ENCODE measurements at places on chromosomes 13 and 19.

GRCh38 chr13:37070145-37070695 is 10.7 kb upstream of the SUPT20H start:
- DNase-seq = no peak

DNA sequence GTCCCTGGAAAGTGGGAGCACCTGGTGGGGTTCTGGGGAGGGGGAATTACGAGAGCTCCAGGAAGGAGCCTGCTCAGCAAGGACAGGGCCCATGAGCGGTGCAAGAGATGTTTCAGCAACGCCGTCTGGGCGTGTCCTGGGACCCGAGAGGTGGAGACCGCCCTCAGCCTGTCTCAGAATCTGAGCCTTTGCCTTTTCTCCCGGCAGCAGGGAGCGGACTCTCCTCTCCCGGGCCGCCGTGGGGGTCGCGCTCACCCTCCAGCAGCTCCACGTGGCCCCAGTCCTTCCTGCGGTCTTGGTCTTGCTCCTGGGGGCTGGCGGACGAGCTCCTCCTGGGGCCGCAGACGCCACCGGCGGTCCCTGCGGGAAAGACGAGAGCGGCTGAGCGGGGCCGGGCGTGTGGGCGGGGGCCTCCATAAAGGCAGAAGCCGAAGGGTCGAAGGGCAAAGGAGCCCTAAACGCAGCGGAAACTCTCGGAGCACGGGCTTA is 714 bp downstream of the POLRMT start:
- DNase-seq = peak; percentile 54

DNA sequence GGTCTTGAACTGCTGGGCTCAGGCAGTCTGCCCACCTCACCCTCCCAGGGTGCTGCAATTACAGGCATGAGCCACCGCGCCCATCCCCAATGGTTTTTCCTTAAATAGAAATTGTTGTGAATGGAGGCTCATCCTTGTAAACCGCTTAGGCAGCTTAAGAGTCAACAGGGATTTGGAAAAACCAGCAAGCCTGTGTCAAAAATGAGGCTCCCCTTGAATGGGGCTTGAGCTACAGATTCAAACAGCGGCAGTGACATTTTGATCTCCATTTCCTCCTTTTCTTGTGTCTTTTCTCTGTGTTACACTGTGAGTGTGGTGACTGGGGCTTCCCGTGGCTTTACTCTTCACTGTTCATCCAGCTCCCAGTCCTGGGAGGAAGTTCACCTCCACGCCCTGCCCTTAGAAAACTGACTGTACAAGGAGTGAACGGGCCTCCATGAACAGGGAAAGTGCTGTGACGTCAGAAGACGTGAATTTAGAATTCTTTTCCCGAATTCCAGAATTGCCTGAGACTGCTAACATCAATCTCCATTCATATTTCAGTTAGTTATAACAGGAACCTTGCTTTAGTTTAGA is 15.3 kb upstream of the RAB8A start:
- DNase-seq = no peak

- peak; percentile 22 for DNase-seq
These were observed 1.2 kb downstream of the KL start for GRCh38 chr13:33017323-33017929.

- peak; percentile 75 for DNase-seq
These were observed 919 bp downstream of the VAV1 start for GRCh38 chr19:6773323-6773931.

DNA sequence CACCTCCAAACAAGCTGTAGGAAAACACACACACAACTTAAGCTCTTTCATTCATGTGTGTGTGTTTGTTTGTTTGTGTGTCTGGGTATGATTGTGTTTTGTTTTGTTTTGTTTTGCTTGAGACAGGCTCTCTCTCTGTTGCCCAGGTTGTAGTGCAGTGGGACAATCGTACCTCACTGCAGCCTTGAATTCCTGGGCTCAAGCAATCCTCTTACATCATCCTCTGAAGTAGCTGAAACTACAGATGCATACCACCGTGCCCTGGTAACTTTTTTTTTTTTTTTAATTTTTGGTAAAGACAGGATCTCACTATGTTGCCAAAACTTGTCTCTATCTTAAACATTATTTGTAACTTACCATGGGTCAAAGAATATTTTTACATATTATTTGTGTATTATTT is 431.7 kb downstream of the SLITRK1 start:
- no peak for DNase-seq

GRCh38 chr13:109255141-109255856 is 531.1 kb downstream of the IRS2 start:
- no peak for DNase-seq

GRCh38 chr13:50991579-50992521 is 82.3 kb downstream of the RNASEH2B start:
- no peak for DNase-seq

- no peak for DNase-seq
These were observed 74.6 kb downstream of the GNG7 start for GRCh38 chr19:2627855-2628254.

- DNase-seq = peak; percentile 80
These were observed 7.7 kb downstream of the ARHGAP45 start for GRCh38 chr19:1074544-1075283.

DNA sequence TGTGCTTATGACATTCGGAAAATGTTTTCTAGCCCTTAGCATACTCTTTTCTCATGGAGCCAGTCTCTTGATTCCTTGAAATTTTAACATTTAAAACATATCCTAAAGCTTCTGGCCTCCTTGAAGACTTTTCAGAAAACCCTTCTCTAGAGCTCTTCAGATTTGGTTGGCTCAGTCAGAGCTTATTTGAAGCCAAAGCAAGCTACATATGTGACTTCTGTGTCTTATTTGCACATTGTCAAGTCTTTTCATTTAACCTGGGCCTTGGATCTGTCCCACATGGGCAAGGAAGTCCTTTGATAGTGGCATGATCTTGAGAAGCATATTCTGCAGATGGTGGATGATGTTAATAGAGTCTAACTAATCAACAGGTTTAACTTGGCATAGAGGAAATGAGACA is 116.5 kb downstream of the LACC1 start:
- no peak for DNase-seq

DNA sequence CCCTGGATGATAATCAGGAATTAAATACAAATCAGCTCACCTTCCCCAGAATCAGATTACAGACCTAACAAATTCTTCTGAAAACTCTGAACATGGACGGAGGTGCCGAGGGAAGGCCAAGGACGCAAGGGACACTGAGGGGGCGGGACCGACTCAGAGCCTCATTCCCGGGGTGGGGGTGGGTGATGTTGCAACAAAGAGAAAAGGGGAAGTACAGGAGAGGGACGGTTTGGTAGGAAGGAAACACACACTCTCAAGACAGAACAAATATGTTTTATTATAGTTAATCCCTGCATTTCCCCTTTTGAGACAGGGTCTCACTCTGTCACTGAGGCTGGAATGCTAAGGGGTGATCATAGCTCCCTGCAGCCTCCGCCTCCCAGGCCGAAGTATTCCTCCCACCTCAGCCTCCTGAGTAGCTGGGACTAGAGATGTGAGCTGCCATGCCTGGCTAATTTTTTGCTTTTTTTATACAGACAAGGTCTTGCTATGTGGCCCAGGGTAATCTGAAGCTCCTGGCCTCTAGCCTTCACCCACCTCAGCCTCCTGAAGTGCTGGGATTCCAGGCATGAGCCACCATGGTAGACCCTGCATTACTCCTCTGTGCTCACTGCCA is 786 bp upstream of the LILRA2 start:
- DNase-seq = no peak

GRCh38 chr19:35194012-35194984 is 34.2 kb downstream of the FAM187B start:
- no peak for DNase-seq

- no peak for DNase-seq
These were observed 13.6 kb upstream of the FBXO17 start for GRCh38 chr19:38989066-38989605.

DNA sequence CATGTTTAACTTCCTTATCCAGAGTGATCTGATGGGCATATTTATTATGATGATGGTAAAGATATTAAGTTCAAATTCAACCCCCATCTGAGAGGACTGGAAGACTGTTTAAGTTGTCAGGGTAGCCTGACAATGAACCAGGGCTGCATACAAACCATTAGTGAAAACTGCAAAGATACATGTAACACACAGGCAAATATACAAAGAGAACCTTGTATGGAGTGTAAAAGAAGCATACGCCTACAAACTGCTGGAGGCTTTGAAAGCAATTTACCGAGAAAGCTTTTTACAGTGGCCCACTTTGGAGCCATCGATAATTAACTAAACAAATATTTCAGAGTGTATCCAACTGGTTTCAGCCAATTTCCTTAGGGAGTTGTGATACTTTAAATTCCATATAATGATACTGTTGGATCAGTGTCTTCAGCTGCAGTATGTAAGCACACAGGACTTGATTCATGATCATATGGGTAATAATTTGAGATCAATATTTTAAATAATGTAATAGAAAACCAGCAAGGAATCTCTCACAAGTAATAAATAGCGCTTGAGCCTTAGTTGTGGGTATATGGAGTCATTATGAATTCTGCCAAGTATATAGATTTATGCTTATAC is 231.5 kb upstream of the SPRY2 start:
- no peak for DNase-seq

DNA sequence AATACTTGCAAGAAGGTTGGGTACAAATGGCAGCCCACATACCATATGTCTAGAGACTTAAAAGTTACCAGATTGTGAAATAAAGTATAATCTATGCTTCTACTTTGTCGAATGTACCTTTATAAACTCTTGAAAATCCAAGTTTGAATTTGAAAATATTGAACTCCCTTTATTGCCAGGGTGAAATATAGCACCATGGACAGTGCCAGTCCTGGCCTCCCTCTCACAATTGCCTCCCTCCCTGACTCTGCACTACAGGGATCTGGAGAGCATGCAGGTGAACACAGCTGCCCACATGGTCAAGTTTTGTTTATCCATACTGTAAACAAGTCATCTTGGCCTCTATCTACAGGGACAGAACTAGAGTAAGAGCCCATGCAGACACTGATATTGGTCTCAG is 394.1 kb upstream of the SLITRK6 start:
- no peak for DNase-seq

- no peak for DNase-seq
These were observed 14.9 kb downstream of the LMO7 start for GRCh38 chr13:75651013-75651412.
